ENCODE measurements at places on chromosomes 6 and 20.

GRCh38 chr6:143429970-143430369 lies 20.5 kb downstream of the ADAT2 start:
- no peak for DNase-seq

DNA sequence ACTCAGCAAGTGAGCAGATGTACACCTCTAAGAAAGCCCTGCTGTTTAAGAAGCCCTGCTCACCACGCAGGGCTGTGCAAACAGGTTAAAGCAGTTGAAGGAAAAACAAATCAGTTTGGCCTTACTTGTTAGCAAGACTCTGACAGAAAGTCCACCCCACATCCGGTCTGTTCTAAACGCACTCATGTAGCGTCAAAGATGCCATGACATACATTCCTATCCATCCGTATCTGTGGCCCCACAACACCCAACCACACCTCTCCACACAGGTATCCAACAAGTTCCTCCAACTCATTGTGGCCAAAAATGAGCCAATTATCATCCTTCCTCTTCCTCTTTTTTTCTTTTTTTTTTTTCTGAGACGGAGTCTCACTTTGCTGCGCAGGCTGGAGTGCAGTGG lies 22.8 kb upstream of the RAB22A start:
- no peak for DNase-seq

GRCh38 chr6:7154341-7155139 lies 46.8 kb downstream of the RREB1 start:
- DNase-seq = no peak

DNA sequence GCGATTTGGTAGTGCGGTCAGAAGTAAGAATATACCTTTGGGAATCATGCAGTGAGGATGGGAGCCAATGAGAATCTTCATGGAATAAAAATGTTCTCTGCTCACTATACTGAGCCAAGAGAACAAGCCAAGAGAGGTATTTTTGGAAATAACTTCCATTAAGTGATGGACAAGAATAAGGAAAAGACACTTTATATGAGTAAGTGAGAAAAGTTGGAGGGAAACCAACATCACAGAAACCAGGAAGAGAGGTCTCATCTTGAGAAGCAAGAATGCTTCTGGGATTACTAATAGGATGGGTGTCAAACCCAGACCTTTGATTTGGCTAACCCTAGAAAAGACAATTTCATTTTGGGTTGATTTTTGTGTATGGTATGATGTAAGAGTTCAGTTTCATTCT lies 181.2 kb upstream of the JAG1 start:
- no peak for DNase-seq

DNA sequence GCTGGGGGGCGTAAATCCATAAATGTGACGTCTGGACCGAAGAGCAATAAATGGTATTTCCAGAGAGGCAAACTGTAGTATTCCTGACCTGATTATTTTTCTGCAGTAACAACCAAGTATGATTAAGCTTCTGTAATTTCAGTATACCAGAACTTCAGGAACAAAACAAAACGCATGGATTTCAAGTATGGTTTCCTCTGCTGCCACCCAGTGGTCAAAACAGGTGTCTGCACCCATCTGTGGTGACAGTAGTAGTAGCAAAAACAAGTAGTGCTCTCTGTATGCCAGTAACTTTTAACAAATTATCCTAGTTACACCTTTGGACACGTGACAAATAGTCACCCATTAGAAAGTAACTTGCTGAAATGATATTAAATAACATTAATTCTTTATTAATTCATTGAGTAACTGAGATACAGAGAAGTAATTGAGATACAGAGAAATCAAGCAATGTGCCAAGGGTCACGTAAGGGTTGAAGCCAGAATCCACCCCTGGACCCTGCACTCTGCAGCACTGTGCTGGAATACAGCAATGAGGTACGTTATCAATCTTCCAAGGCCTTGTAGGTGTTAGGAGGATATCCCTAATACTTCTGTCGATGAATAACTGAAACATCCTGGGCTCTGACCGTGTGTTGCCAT lies 7.9 kb downstream of the CALHM4 start:
- peak; percentile 40 for DNase-seq

DNA sequence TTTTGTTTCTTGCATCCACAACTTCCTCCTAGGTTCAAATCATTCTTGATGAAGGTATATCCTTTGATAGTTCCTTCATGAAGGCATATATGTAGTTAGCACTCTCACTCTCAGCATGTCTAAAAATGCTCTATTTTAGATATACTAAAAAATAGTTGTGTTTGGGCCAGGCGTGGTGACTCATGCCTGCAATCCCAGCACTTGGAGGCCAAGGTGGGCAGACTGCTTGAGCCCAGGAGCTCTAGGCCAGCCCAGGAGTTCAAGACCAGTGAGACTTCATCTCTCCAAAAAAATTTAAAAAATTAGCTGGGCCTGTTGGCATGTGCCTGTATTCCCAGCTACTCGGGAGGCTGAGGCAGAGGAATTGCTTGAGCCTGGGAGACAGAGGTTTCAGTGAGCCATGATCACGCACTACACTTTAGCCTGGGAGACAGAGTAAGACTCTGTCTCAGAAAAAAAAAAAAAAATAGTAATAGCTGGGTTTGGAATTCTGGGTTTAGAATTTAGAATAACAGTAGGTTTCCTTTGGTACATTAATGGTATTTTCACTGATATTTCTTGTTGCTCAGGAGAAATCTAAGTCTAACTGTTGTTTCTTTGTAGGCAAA lies 7.0 kb downstream of the SERAC1 start:
- DNase-seq = no peak

DNA sequence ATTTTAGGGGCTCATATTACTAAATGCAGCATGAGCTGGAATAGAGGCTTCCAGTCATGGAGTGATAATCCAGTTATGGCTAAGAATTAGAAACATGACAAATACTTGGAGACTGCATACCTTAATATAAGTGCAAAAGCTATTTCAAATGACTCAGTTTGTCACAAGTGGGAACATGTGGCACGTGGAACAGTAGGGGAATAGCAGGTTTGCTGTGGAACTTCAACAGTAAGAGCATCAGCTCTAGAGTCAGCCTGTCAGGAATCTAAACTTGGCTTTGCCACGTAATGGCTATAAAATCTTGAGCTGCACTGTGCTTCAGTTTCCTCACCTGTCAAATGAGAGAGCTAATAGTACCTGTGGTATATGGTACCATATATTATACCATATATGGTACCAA lies 62.1 kb downstream of the HTR1B start:
- DNase-seq = no peak

DNA sequence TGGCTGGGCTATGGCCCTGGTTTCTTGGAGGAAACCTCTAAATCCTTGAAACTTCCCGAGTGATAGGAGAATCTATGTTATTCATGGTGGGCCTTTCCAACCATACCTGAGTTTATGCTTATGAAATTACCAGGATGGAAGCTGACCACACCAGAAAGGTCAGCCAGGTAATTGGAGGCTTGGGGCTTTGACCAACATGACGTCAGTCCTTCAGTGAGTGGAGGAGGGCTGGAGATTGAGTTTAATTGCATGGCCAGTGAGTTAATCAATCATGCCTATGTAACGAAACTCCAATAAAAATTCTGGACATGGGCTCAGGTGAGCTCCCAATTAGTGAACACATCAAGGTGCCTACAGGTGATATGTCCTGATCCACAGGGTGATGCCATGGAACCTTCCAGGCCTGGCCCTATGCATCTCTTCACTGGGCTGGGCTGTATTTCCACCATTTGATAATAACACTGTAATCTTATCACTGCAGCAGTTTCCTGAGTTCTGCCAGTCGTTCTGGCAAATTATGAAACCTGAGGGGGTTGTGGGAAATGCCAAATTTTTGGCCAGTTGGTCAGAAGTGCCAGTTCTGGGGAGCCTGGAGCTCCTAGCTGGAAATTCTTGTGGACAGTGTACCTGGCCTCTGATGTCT lies 106.5 kb downstream of the CDH26 start:
- DNase-seq = no peak

GRCh38 chr6:33683051-33683571 lies 28.4 kb downstream of the UQCC2 start:
- DNase-seq = peak; percentile 7

- peak; percentile 84 for DNase-seq
Observed at GRCh38 chr6:42901538-42901957, 14.3 kb upstream of the PTCRA start.

DNA sequence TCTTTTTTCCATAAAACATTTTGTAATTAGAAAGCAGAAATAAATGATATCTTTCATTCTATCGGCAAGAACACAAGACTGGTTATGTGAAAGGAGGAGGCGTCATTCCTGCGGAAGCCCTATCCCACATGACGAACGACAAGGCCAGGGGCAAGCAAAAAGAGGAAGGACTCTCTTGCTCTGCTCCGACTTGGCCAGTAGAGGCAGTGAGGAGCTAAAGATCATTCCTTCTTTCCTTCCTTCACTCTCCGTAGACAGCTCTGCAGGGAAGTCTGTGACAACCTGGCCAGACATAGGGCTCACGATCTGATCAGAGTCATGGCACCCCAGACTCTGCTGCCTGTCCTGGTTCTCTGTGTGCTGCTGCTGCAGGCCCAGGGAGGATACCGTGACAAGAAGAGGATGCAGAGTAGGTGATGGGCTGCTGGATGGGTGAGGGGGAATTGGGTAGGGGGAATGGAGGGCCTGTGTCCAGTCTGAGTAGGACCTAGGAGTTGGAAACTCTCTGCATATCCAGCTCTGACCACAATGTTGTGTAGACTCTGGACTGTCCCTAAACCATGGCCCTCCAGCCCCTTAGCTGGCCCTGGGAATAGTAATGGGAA lies at the start of gene WFDC10A:
Gene WFDC10A (plus strand): TSS at position 244 of the 605 bp plus-strand sequence. CDS start 75 bp downstream, at position 319.
- DNase-seq = peak; percentile 6

DNA sequence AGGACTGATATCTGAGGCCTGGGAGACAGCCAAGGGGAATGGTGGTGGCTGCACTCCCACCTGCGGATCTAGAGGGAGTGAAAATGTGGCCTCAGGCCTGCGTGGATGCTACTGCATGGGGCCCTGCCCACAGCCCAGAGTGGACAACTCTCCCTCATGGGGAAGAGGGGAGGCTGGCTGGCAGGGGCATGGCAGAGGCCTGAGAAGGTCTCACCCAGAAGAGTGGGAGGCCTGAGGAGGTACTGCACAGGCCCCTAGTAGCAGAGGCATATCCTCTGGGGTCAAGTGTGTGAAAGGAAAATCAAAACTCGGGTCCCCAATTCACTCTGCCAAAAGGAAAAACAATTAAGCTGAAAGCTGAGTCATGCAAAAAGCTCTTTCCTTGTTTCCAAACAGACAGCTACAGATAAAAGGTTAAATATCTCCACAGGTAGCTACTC lies 158.2 kb downstream of the AKAP7 start:
- DNase-seq = no peak

DNA sequence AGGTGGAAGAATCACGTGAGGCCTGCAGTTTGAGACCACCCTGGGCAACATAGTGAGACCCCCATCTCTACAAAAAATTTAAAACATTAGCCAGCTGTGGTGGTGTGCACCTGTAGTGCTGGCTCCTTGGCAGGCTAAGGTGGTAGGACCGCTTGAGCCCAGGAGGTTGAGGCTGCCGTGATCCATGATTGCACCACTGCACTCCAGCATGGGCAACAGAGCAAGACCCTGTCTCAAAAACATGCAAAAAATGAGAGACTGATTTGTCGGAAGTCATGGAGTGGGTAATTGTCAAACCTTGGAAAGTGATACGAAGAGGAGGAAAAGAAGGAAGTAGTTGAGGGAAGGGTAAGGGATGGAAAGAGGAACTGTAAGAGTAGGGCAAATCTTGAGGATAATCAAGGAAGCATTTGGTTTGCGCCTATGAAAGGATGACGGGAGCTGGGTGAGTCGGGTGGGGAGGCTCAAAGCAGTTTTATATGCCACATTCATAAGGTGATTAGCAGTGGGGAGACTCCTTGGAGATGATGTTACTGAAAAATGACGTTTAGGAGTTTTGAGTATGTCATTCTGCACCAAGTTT lies 14.5 kb downstream of the L3MBTL3 start:
- no peak for DNase-seq

GRCh38 chr20:20452254-20452676 lies 84.4 kb downstream of the INSM1 start:
- DNase-seq = peak; percentile 79

GRCh38 chr6:17442196-17442595 lies 48.8 kb downstream of the CAP2 start:
- DNase-seq = no peak

DNA sequence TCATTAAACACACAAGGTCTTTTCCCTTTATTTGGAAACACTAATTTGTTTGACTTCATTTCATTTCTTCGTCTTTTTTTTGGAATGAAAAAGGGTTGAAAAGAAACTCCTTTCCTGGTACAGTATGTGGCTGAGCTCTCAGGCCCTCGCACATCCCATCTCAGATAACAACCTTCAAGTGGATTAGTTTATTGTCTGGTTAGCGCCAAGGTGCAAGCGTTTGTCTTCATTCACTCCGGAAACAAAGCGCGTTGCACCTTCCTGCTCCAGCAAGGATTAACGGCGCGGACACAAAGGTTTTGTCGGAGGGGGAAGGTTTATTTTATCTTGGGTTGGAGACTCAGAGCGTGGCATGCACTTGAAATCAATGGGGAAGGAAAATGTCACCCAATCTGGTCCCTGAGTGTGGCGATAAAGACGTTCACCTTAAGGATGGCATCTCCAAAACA lies 5.3 kb upstream of the NKX2-2 start:
- DNase-seq = no peak

DNA sequence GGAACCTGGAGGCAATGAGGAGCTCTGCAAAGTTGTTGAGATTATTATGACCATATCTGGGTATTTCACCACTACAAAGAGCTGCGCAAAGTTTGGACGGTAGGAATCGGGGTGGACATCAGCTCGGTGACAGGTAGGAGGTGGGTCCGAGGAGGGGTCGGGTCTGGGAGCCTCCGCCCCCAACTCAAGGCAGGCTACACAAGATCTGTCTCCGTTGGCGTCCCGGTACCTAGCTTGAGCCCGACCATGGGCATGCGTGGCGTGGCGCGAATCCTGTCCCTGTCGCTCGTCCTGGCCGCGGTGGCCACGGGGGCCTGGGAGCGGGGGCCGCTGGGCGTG lies 40.2 kb upstream of the ZNFX1 start:
- no peak for DNase-seq

DNA sequence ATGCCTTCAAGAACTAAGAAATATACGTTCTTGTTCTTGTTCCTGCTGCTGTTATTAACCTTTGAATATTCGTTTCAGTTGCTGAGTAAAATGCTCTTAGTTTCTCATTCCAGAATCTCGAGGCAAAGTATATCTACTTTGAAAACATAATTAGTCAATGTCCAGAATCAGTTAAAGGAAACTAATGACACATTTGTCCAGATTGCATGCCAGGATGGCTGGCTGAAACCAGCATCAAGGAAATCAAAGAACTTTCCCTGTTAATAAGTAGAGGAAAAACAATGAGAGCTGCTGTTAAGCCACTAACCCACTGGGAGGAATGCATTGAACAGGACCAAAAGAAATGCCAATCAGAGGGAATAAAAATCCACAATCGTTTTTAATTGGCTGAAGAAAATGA lies 196.9 kb downstream of the ALDH8A1 start:
- no peak for DNase-seq

GRCh38 chr6:79570129-79571029 lies 33.1 kb upstream of the LCA5 start:
- peak; percentile 67 for DNase-seq
